ENCODE measurements at places on chromosomes 12 and 14.
A peak's percentile ranks its signal among the peaks of the same experiment; 100 is the strongest.

DNA sequence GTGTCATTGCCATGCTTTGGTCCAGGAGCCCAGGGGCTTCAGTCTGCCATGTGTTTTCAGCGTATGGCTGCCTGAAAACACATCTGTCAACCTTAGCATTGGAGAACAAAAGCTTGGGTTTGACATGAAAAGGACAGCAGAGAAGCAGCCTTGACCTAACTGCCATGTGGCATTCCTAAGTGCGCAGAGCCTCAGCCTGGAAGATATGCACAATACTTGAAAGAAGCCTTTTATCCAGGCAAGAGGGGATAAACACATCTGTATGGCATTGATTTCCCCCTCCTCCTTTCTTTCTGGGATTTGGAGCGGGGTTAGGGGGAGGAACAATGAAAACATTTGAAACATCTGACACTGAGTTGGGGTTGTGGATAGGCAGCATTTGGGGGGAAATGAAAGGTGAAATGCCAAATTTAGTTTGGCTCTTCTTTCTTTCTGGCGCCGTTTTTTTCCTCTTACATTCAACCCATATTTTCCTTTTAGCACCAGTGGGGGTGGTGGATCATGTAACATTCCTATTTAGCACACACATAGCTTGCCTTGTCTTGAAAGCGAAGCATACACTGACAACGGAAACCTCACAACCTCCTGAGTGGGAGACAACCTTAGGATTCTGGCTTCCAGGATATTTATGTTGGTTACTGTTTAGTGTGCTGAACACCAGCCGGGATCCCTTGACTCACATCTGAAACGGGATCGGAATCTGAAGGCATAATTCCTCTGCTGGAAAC lies 177.0 kb downstream of the C12orf75 start:
- no peak for DNase-seq

GRCh38 chr12:62207248-62207647 lies 53.0 kb upstream of the USP15 start:
- no peak for DNase-seq

DNA sequence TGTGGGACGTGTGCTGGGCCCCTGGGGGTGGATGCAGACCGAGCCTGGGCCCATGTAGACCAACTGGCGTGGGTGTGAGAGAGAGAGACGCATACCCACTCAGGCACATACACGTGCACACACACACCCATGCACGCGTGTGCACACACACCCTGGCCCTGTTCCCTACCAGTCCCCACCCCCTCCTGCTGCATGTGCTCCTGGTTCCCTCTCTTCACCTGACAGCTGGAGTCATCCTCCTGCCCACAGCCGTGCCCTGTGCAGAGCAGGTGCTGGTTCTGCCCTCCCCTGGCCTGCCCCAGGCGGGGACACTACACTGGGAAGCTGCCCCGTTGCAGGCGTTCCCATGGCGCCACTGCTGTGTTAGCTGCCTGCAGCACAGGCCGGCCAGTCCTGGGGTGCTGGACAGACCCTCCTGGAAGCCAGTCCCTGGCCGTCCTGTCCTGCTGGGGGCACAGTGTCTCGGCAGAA lies 18.5 kb downstream of the PACS2 start:
- peak; percentile 35 for DNase-seq

GRCh38 chr14:54675236-54676128 lies 108.6 kb downstream of the SAMD4A start:
- no peak for DNase-seq

- DNase-seq, result no peak
Observed at GRCh38 chr14:78005325-78005724, 164.8 kb upstream of the NRXN3 start.

- no peak for DNase-seq
Observed at GRCh38 chr14:74085047-74085637, 386 bp downstream of the LIN52 start.

DNA sequence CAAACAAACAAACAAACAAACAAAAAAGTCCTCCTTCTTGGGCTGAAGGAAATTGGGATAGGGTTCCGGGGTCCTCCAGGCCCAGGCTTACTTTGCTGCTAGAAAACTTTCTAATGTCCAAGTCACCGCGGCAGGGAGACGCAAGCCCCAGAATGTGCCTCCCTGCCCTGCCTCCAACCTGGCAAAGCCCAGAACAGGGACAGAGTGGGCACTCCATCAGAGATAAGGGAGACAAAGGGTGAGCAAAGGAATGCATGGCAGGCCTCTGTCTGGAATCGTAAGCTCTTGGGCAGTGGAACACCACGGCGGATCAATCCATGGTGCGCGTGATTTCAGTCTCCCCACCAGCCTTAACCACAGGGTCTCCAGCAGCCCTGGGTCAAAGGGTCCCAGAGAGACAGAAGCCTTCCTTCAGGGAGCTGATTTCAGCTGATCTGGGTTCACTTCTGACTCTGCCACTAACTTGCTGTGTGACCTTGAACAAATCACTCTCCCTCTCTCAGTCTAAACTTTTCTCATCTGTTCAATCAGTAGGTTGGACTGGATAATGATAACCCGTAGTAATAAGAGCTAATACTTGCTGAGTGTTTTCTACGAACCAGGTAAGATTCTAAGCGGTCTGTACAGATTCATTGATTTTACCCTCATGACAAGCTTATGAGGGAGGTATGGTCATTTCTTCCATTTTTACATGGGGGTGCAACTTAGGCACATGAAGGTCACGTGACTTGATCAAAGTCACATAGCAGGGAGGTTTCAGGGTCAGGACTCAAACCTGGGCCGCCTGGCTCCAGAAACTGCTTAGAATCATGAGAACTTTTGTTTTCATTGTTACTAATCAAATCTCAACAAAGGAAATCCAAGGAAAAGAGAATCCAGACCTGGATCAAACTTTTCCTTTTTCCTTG lies 12.7 kb downstream of the RILPL1 start:
- DNase-seq, result no peak

GRCh38 chr14:38727731-38728130 lies 375.3 kb downstream of the SEC23A start:
- no peak for DNase-seq

GRCh38 chr12:86389949-86390348 lies 133.8 kb upstream of the MGAT4C start:
- no peak for DNase-seq

DNA sequence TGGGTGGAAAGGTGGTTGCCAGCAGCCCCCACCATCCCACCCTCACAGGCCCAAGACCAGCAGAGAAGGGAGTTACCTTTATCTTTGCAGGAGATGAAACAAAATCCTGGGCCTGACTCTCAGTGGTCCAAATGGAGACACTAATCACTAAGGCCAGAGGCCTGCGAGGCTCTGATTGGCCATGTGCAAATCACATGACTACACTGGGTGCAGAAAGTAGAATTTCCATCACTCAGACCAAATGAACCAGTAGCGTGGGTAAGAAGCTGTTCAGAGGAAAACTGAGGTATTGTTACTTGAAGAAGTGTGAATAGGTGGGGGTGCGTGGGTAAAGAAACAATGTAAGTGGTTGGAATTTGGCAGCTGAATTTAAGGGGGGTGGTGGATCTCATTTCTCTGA lies 20.2 kb upstream of the PPP1CC start:
- DNase-seq, result no peak

GRCh38 chr12:94702696-94703095 lies 52.3 kb upstream of the TMCC3 start:
- no peak for DNase-seq

- no peak for DNase-seq
Observed at GRCh38 chr12:21559855-21560569, 33.9 kb downstream of the SPX start.

- no peak for DNase-seq
Observed at GRCh38 chr14:105666420-105666819, 140.0 kb downstream of the TMEM121 start.

GRCh38 chr14:56131865-56132833 lies 13.9 kb downstream of the PELI2 start:
- no peak for DNase-seq

- no peak for DNase-seq
Observed at GRCh38 chr12:54052438-54053002, 1.1 kb upstream of the HOXC4 start.

DNA sequence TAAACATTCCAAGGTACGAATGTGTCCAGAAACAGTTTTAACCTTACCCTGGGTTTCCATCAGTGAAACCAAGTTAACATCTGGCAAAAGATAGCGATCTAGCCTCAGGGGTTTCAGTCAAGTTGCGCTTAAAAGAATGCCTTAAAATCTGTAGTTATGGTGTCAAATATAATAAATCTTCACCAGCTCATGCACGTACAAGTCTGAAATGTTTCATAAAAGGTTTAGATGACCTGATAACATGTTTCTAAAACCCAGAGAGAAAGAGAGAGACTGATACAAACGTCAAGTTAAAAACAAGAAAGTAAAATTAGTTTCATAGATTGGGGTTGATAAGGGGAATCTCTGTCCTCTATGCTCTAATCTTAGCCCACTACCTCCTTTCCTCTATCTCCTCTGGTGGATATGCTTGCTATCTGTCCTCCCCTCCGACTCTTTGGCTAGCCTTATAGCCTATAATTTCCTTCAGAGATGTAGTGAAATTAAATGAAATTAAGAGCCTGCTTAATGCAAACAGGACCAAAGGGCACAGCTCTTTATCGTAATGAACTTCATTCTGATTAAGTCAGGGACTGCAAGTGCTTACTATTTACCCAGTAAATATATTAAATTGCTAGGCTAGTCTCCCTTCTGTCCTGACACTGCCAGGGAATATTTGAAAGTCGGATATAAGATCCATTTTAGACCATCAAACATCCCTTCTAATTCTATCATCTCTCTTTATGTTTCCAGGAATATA lies 18.4 kb upstream of the FOS start:
- DNase-seq, result no peak

DNA sequence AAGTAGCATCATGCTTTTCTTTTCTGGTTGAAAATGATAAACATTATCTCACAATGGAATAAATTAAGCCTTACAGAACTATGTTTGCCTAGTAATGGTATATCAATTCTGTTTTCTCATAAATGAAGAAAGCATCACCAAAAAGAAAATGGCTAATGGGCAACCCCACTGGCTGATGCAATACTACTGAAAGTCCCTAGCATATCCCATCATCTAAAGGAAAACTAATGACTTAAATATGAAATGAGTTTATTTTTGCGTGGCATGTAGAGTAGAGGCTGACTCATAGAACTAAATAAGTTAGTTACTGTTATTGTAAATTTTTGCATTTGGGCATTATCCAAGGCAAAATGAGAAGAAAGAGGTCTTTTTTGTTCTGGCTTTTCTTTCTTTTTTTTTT lies 1156.3 kb upstream of the SEL1L start:
- DNase-seq, result no peak

GRCh38 chr14:46574221-46574977 lies 77.2 kb downstream of the RPL10L start:
- DNase-seq, result no peak

DNA sequence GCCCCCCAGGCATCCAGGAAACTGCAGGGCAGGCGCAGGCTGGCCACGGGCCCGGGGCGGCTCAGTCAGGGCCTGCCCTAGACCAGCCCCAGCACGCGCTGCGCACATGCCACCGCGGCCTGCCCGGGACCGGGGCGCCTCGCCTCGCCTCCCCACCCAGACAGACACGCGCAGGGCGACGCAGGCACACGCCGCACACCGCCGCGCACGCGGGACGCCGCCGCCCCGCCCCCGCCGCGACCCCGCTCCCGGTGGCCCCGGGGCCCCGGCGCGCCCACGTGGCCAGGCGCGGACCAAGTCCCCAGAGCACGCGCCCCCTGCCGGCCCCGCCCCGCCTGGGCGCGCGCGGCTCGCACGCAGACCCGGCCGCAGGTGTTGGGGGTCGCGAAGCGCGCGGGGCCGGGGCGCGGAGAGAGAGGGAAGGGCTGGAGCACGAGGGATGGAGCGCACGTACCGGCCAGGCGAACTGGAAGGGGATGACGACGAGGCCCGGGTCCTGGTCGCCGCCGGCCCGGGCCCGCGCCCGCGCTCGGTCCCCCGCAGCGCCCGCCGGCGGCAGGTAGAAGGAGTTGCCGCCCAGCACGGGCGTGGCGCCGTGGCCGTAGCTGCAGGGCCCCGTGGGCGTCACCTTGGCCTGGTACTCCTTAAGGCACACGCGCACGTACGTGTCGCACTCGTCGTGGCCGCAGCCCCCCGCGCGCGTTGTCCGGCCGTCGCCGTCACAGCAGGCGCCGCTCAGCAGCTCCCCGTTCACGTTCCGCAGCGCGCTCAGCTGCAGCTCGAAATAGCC lies 1.1 kb downstream of the JAG2 start:
- no peak for DNase-seq

DNA sequence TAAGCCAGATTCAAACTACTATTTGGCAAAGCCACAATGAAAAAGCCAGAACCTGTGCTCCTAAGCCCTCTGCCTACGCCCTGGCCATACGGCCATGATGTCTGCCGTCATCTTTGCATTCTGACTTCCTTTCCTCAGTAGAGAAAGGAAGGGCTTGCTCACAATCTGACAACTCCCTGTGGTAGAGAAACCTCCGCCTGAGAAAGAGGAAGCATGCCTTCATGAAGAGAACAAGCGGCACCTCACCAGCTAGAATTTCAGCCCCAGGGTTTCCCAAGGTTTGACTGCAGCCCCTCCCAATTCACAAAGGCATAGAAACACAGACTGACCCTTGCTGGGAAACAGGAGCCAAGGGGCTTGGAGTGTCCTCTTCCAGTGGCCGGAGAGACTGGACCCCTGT lies 25.7 kb downstream of the TEP1 start:
- DNase-seq, result no peak

DNA sequence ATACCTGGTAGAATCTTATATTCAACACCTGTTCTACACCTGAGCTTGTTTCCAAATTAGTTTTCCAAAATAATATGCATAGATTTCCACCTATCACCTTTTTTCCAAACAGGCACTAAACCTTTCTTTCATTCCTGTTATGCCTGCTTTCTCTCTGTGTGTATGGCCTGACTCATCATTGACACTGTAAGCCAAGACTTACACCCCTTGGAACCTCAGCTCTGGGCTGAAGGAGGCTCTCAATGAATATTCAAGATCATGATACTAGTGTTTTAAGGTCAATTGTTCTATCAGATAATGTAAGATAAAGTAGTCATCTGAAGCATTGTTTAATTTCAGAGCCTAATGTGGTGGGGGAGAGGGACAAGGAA lies 1193.3 kb downstream of the FLRT2 start:
- DNase-seq, result no peak

GRCh38 chr12:65875640-65876071 lies 51.4 kb downstream of the HMGA2 start:
- DNase-seq, result no peak

GRCh38 chr12:46493150-46493833 lies 120.7 kb upstream of the SLC38A2 start:
- no peak for DNase-seq

GRCh38 chr12:109779382-109779781 lies 53.8 kb downstream of the TRPV4 start:
- no peak for DNase-seq

All from SHP77 (cell line).